Stimulated activated CD8-positive, alpha-beta memory T cell treated with anti-CD3 and anti-CD28 coated beads, Interleukin-12 subunit alpha, Interleukin-12 subunit beta, amount 100 ng/mL, for 4 hours (primary cell): ENCODE measurements at places on chromosomes 2 and 18.

DNA sequence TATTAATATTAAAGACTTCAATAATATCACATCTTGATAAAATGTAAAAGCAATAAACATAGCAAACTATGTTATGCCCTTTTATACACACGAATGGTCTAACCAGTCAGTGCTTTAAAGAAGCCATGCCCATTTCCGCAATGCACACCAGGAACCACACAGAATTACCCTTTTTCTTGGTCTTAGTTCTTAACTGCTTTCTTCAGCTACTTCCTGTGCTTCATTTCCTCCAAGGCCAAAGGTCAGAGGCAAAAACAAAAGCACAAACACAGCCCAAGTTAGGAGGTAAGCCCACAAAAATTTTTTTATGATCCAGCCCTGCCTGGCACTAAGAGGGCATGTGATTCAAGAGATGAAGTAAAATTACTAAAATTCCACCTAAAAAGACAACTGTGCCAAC is 267.2 kb downstream of the FBXO15 start:
- DNase-seq, result no peak

- no peak for DNase-seq
Measured at GRCh38 chr2:241139531-241140444, 9.5 kb downstream of the PASK start.

DNA sequence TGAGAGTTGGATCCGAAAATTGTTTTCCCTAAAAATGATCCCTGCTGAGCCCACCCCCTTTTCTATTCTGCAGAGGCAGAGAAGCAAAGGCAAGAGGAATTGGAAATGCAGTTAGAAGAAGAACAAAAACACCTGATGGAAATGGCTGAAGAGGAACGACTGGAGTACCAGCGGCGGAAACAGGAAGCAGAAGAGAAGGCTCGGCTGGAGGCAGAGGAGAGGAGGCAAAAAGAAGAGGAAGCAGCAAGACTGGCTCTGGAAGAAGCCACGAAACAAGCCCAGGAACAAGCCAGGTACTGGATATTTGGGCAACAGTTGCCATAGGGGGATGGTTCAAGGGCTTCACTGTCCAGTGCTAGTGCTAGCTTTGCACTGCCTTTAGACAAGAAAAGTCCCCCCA is 41.7 kb downstream of the SUMO1 start:
- DNase-seq, result no peak

- DNase-seq, result no peak
Measured at GRCh38 chr2:73232403-73233153, 461 bp downstream of the PRADC1 start.

- no peak for DNase-seq
Measured at GRCh38 chr2:107027205-107027604, 141.2 kb upstream of the ST6GAL2 start.
